Stimulated activated CD8-positive, alpha-beta memory T cell treated with anti-CD3 and anti-CD28 coated beads, Interleukin-12 subunit alpha, Interleukin-12 subunit beta, amount 100 ng/mL, for 4 hours (primary cell): ENCODE measurements at places on chromosomes 7 and 10.

GRCh38 chr10:61363006-61363405, 90.2 kb downstream of the TMEM26 start:
- DNase-seq, result no peak

DNA sequence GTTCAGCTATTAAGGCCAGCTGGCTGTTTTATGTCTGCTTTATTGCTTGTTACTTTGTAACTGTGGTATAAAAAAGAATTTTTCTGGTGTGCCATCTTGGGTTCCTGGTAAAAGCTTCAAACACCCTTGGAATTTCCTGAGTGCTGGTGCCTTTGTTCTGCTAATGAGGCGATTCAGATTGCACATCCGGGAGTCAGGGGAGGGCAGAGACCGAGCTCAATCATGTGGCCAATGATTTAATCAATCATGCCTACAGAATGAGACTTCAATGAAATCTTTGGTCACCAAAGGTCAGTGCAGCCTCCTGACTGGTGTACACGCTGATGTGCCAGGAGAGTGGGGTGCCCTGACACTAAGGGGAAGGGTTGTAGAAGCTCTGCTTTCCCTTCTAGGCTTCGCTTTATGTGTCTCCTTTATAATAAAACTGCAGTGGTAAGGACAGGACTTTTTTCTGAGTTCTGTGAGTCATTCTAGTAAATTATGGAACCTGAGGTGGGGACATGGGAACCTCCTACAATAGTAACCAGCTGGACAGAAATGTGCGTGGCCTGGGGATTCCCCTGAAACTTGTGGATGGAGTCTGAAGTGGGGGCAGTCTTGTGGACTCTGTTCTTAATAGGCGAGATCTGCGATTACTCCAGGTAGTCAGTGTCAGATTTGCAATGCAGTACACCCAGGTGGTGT, 69.4 kb upstream of the OGDHL start:
- DNase-seq, result no peak

DNA sequence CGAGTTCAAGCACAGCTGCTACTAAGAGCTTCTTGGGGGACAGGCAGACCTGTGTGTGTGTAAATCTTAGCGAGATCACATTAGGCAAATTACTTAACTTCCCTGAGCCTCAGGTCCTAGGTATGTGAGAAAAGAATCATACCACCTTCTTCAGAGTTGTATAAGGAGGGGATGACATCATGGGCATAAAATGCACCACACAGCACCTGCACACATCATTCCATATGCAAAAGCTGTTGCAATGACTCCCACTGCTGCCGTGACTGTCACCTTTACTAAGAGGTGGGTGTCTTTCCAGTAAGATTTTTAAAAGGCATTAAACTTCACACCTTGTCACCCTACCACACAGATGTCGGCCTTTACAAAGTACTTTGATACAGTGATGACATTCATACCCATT, 146.0 kb downstream of the FANK1 start:
- DNase-seq, result no peak

GRCh38 chr7:100384628-100385294, 11.5 kb downstream of the PILRA start:
- no peak for DNase-seq

DNA sequence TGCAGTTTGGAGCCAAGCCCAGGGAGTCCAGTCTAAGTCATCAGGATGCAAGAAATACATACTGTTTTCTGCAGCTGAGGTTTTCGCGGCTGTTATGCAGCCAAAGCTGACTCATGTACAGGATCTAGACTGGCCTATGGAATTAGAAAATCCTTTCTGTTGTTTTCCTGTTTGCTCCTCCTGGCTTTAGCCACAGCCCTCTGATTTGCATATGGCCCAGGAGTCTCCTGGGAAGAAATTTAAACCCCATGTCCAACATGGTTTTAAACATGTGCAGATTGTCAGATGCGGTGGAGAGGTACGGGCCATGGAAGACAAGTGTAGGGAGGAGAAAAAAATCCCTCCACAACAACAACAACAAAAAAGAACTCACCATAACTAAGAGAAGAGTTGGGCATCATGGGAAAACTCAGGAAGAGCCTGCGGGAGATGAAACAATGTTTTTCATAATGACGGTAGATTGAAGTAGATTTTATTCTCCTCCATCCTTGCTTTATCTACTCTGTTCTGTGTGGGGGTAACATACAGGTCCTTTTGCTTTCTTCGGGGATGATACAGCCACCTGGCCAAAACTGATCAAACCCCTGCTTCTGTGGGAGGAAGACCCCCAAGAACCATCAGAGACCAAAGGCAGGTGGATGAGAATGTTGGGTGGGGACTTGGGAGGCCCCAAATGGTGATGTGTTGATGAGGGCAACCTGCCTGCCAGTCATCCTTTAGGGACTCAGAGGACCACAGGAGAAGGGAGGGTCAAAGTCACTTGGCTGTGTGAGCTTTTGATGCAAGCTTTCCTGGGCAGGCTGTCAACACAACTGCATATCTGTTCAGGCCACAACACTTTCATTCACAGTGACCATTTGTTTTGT, 29.8 kb upstream of the GNA12 start:
- DNase-seq, result no peak

DNA sequence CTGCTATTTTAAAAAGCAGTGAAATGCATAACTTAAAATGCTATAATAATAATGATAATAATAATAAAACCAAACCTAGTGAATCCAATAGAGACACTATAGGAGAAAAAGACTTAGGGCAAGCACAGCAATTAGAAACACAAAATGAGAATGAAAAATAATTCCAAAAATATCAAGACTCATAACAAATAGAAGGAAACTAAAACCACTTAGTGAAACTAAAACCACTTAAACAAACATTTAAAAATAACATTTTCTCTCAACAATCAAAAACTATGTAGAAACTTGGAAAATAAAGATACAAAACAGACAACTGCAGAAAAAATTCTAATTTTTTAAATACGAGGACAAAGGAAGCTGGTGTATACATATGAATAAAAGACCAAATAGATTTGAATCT, 655.2 kb upstream of the NRG3 start:
- DNase-seq, result no peak

GRCh38 chr7:124914298-124914697, 15.3 kb downstream of the POT1 start:
- DNase-seq, result no peak

DNA sequence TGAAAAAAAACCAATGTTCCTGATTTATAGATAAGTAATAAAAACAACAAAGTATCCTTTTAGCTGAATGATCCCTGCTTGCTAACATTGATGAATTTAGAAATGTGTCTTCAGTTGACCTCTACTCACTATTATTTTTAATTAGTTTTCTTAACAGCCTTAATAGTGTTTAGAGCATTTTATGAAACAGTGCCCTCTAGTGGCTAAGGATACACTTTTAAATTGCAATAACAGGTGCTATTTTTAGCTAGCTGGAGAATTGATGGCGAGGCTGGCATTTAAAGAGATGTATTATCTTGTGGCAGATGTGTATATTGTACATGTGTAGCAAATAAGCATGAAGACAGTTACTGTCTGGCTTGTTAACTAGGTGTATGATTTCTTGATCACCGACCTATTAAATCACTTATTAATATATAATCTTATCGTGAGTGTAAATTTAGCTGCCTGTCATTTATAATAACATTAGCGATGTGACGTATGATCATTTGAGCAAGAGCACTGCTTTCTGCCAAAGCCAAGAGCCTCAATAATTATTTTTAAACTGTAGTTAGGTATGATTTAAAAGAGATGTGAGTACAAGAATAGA, 451.9 kb downstream of the DPP6 start:
- no peak for DNase-seq

DNA sequence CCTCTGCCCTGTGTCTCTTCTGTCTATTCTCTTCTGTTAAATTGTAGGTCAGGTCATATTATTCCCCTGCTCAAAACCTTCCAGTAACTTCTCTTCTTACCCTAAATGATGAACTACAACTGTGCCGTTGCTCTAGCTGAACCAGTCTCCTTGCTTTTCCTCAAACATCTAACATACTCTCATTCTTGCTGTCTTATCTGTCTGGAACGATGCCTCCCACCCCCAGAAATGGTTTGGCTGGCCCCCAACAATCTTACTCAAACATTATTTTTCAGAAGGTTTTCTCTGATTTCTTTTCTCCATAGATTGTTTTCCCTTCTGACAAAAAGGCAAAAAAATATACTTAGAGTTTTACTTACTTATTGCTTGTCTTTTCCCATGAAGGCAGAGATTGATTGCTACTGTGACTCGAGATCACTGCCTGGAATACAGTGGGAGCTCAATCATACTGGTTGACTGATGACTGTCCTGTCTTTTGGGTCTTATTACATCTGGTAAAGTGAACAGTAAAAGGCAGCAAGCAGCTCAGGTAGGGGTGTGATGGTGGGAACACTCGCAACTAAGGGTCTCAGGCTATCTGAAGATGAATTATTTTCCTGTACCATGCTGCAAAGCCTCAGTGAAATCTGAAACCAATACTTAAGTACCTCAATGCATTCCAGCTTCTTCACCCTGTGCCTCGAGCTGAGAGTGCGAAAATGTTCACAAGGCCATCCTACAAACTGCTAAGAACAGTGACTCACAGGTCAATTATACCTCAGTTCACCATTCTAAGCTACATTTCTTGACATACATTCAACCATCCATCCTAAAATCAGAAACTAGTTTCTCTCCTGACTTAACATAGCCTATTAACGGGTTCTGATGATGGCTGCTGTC, 67.6 kb downstream of the DNMBP start:
- no peak for DNase-seq

GRCh38 chr7:151141855-151142685, 25.4 kb downstream of the GBX1 start:
- DNase-seq, result no peak

- DNase-seq, result no peak
These were observed 16.4 kb downstream of the ADK start for GRCh38 chr10:74167443-74167842.

DNA sequence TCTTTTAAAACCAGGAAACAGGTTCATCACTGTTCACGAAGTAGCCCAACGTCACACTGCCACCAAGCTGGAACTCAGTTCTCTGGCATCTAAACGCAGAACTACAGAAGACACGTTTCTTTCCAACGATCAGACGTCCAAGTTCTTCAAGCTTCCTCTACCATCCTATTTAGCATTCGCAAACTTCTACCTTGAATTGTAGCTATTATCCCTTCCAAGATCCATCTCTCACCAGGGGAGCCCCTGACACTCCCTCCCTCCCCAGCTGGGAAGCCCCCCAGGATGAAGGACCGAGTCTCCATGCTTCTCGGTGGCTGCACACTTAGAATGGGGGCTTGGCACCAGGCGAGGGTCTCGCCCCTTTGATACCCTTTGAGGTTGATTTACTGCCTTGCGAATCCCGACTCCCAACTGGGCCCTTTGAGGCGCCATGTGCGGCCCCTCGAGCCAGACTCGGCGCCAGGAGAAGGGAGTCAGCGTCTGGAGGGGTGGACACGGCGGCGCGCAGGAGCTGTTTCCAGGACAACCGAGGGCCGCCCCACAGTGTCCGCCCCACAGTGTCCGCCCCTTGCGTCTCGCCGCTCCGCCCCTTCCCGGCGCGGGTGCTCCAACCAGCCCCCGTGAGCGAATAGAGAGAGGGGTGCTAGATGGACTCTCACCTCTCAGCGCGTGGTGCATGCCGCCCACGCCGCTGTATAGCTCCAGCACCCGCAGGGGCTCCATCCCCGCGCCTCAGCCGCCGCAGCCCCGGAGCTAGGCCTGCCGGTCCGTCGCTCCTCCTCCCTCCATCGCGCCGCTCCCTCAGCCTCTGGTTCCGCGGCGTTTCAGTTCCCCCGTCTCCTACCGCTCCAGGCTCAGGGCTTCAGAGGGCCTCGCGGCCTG, at the start of gene TRDMT1:
Gene TRDMT1, minus strand, starts transcription at position 761 of the 882 bp plus-strand sequence. Its CDS starts 38 bp downstream, at position 723.
- peak; percentile 70 for DNase-seq

DNA sequence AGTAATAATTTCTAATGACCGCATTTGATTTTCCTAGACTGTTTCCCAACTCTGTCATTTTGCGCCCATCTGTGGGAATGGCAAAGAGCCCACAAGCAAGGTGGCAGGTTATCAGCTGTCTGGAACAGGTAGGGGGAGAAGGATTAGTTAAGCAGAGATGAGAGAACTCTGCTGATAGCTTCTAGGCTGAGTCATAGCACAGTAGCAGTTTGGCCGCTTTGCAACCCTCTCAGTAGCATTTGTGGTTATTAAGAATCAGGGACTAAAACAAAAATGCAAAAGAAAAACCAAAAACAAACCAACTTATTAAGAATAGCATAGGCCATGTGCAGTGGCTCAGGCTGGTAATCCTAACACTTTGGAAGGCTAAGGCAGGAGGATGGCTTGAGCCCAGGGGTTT, 602.7 kb upstream of the SORCS1 start:
- no peak for DNase-seq

GRCh38 chr10:124697837-124698544, 46.2 kb downstream of the FAM53B start:
- no peak for DNase-seq

DNA sequence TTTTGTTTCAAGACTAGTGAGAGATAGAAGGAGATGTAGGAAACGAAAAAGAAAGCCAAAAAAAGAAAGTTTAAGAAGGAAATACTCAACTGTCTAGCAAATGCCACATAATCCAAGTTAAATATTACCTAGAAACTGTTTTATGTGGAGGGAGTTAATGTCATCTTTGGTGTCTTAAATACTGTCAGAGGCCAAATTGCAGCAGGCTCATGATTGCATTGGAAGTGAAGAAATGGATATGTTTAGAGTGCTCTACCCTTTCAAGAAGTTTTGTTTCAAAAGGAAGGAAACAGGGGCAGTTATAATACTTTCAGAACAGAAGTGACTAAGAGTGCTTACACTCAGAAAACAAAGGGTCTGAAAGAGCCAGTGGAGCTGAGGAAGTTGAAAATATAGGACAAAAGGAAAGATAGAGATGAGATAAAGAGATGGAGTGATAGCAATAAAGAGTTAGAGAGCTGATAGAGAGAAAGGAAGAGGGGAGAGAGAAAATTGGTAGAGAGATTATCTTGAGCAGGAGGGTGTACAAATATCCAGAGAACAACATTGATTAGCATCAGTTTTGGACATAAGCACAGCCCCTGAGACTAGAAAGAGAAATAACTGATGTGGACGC, 28.0 kb upstream of the GNAI1 start:
- DNase-seq, result no peak

DNA sequence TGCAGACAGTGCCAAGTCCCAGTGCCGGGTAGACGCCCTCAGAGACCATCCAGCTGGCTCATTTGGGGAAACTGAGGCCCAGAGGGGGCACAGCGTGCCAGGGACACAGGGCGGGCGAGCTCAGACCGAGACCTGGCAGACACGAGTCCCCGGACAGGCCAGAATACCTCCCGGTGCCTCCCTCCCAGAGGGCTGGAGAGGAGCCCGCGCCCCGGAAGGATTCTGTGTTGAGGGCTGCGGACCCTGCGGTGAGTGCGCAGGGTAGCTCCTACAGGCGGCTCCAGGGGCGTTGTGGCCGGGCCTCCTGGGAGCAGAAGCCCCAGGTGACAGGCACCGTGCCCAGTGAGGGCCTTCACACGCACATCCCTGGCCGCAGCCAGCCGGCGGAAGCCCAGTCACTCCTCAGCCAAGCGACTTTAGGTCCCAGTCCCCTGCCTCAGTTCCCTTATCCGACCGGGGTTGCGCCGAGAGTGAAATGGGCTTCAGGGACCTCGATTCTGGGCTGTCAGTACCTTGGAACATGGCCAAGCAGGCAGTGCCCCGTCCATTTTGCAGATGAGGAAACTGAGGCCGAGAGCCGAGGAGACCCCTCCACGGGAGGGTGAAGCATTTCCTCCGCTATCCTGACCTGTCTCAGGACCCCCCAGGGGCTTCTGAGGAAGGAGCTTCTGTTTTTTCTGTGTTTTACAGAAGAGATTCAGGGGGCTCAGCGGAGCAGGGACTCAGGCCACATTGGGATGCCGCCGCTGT, 73.6 kb downstream of the ELFN1 start:
- DNase-seq, result no peak
